Stimulated activated effector memory CD8-positive, alpha-beta T cell treated with anti-CD3 and anti-CD28 coated beads, Interleukin-12 subunit alpha, Interleukin-12 subunit beta, amount 100 ng/mL, for 72 hours (primary cell): ENCODE measurements at places on chromosomes 4 and X.

DNA sequence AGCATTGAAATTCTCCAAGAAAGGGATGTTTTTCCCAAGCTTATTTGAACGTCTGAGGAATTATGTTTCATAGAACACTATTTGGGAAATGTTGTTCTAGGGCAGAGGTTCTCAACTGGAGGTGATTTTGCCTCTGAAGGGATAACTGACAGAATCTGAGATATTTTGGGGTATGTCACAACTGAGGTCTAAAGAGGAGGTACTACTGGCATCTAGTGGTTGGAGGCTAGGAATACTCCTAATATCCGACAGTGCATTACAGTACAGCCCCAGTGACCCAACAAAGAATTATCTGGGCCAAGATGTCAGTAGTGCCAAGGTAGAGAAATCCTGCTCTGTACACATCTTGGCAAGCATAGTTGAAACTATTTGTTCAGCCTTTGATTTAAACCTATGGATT is 6.4 kb downstream of the HSPA4L start:
- no peak for DNase-seq

DNA sequence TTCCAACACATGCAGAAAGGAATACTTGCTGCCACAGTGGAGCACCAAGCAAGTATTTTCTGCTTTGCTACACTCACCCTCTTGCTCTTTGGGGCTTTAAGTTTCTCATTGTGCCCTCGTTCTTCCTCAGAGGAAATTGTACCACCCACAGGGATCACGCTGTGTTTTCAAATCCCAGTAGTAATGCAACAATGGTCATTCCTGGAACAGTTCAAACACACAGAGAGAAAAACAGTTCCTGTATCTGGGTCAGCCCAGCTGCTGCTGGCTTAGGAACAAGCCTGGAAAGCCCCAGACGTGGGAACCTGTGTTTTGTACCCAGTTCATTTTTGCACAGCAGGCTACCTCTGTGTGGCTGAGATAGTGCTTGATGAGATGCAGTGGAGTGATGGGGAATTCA is 907.8 kb downstream of the STPG2 start:
- no peak for DNase-seq

DNA sequence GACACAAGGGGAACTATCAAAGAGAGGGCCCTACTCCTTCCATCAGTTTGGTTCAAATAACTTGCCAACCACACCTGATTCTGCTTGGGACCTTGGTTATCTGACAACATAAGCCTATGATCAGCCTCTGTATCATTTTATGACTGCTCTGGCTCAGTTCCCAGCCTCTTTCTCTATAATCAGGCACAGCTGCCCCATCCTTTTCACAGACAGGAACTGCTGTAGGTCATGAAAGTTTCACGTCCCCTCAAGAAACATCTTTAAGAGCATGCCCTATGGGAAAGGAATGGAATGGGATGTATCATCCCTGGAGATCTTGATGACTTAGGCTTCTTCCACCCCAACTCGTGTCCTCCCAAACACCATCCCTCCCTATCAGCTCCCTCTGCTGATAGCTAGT is 243.4 kb downstream of the AR start:
- DNase-seq = no peak

DNA sequence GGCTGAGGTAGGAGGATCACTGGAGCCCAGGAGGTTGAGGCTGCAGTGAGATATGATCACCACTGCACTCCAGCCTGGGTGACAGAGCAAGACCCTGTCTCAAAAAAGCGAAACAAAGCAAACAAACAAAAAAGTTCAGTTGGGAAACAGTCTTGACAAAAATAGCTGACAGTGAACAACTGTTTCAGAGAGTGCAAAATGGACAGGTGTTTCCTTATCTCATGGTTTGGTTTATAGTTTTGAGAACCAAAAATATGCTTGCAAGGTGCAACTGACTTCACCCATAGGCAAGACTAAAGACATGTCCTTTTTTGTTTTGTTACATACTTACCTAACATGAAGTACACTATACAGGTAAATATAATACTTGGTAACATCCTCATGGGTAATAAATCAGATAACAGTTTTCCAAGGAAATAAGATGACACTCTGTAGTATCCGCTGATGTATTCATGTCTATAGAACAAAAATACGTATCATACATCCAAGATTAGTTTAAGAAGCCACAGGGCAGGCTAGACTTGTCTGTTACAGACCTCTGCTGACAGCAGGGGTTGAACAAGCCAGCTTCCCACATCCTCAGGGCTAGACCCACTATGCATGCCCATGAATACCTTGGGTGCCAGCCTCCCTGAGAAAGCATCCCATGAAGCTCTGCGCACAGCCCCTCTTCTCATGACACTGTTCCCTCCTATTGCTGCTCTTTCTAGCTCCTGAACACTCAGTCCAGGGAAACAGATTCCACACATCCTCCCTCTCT is 59.3 kb downstream of the ABCG2 start:
- DNase-seq = no peak

DNA sequence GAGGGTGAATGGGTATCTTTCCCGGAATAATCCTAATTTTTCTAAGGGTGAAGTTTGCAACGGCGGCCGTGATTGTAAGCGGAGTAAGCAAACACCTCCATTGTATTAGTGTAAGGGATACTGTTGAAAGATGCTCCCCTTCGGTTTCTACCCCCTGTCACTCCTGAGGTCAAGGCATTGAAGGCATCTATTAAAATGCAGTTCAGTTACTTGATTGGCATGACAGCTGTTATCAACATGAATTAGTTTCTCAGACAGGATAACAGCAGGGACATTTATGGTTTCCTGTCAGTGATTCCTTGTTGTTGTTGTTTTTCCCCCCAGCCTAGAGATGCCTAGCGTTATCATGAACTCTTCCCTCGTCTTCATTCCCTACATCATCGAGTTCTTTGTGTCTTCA is 552 bp downstream of the SLC25A14 start:
- DNase-seq = no peak

DNA sequence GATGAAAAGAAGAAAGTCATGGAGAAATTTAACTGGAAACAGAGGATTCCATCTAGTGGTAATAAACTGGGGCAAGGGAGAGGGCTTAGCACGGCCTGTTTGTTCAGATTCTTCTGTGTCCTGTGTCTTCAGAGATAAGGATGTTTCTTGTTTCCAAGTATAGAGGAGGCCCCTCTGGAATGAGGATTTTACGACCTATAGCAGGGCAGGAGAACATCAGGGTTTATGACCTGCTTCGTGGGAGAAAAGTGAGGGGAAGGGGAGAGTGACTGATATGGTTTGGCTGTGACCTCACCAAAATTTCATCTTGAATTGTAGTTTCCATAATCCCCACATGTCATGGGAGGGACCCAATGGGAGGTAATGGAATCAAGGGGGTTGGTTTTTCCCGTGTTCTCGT is 93.0 kb upstream of the LDB2 start:
- no peak for DNase-seq
